ENCODE measurements at places on chromosomes 6 and 20. TPM values are rescaled to one million over a fixed set of nuclear protein-coding genes. Genes with fewer than 3 reads are reported as not detected.

Gene PTGIS
- total RNA-seq, result 10.8 TPM

Gene GSTA3
- not detected for total RNA-seq

Gene ATP6V1G2
- total RNA-seq, result 54.0 TPM

Gene SAMD10
- 6.4 TPM for total RNA-seq

Gene SLC17A1
- total RNA-seq, result not detected

Gene TMEM244
- total RNA-seq, result 1.4 TPM

Gene GSTA1
- total RNA-seq, result 0.31 TPM

Gene SNX3
- 179 TPM for total RNA-seq

Gene ZNF334
- total RNA-seq, result 13.6 TPM

Gene VSX1
- not detected for total RNA-seq

Gene ELOVL4
- total RNA-seq, result 45.1 TPM

Gene SLC13A3
- 10.8 TPM for total RNA-seq

Gene TBX18
- 7.8 TPM for total RNA-seq

Gene SLC22A2
- 1.1 TPM for total RNA-seq

Gene SYCP2L
- total RNA-seq, result 9.8 TPM

Gene TTLL9
- 1.7 TPM for total RNA-seq

Gene SNPH
- total RNA-seq, result 23.4 TPM

Gene EPB41L2
- 32.3 TPM for total RNA-seq

Gene MAD2L1BP
- 22.3 TPM for total RNA-seq

Gene IL17A
- total RNA-seq, result not detected

Gene CDC5L
- total RNA-seq, result 55.7 TPM

Gene NRN1
- 17.9 TPM for total RNA-seq

Gene IMPG1
- not detected for total RNA-seq

Gene OTOR
- 0.47 TPM for total RNA-seq

Gene RFX6
- total RNA-seq, result not detected

Gene ADGB
- total RNA-seq, result 0.94 TPM

Gene MOXD1
- 18.6 TPM for total RNA-seq

Gene RPS21
- total RNA-seq, result 715 TPM

Gene CCHCR1
- 7.6 TPM for total RNA-seq

Gene LRFN2
- total RNA-seq, result 20.6 TPM

Gene LTB
- total RNA-seq, result 0.31 TPM

Gene HCRTR2
- 14.3 TPM for total RNA-seq

Gene SIRPA
- 3.9 TPM for total RNA-seq

Gene CCN6
- not detected for total RNA-seq

Gene PDYN
- not detected for total RNA-seq

Gene KIAA1586
- 116 TPM for total RNA-seq

Gene TLDC2
- 0.31 TPM for total RNA-seq

Gene PPIL6
- total RNA-seq, result 41.5 TPM

Gene JPH2
- 0.16 TPM for total RNA-seq

Gene FOXS1
- 0.78 TPM for total RNA-seq

Gene CLPSL2
- not detected for total RNA-seq

Measured in occipital lobe (tissue), 3 donors.